ENCODE measurements at places on chromosomes 11 and 22.

DNA sequence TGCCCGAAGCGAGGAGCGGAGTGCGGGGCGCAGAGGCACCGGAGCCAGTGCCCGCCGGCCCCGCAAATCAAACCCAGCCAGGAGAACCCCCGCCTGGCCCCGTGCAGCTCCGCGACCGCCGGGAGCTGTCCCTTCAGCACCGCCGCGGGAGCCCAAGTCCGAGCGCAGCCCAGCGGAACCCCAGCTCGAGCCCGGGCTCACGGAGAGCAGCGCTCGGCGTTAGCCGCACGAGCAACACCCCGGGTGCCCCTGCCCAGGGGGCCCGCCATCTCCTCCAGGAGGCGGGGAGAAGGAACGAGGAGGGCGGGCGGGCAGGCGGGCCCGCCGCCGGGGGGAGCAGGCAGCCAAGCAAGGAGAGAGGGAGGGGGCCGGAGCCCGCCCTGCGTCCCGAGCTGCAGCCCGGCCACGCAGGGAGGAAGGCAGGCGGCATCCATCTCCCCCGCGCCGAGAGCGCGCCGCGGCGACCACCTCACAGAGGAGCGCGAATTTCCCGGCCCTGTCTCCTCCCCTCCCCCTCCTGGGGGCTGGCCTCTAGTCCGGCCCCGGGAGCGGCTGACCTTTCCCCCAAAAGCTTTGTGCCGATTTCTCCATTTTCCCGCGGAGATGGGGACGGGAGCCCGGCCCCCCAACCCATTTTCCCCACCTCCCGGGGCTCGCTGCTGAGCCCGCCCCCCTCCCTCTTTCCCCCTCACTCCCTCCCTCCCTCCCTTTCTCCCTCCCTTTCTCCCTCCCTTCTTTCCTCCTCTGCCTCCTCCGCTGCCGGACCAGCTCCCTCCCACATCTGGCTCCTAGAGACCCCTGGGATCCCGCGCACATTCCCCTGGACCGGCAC is 621 bp downstream of the KCNC1 start:
- peak; percentile 95 for DNase-seq

DNA sequence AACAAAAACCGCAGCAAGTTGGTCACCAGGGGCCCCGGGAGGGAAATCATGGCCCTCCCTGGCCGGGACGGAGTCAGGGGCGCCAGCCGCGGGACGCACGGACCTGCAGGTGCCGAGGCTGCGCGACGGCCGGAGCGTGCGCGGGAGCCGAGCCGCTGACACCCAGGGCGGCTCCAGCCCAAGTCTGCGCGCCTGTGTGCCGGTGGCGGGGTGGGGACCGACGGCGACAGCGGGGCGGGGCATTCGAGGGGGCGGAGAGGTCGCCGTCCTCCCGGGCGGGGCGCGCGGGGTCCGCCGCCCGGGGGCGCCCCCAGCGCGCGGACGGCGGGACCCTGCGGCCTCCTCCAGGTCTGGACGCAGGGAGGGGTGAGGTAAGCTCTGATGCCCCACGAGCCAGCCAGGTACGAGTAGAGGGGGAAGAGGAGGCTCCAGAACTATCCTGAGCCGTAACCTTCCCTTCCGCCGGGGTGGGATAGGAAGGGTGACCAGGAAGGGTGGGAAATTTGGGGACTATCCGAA is at the start of gene ESAM:
TSS of gene ESAM (minus strand) at position 186 of the 519 bp plus-strand sequence. CDS start at position 50, 136 bp downstream.
- peak; percentile 88 for DNase-seq

- no peak for DNase-seq
Observed at GRCh38 chr11:13908535-13908934, 54.0 kb upstream of the SPON1 start.

DNA sequence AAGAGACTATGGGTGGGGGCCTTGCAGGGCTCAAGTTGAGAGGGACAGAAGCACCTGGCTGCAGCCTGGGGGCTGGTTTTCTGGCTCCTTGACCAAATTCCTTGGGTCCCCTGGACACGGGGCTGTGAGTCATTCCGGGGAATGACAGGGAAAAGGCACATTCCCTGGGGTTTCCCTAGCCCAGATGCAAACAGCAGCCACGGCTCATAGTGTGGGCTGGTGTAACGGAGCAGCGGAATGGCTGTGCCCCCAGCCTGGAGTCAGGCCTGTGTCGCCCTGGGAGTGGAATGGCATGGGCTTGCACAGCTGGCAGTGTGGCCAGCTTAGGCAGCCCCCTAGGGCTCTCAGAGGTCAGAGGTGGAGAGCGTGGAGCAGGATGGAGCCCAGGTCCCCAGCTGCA is 77.6 kb upstream of the KCNQ1OT1 start:
- peak; percentile 93 for DNase-seq

DNA sequence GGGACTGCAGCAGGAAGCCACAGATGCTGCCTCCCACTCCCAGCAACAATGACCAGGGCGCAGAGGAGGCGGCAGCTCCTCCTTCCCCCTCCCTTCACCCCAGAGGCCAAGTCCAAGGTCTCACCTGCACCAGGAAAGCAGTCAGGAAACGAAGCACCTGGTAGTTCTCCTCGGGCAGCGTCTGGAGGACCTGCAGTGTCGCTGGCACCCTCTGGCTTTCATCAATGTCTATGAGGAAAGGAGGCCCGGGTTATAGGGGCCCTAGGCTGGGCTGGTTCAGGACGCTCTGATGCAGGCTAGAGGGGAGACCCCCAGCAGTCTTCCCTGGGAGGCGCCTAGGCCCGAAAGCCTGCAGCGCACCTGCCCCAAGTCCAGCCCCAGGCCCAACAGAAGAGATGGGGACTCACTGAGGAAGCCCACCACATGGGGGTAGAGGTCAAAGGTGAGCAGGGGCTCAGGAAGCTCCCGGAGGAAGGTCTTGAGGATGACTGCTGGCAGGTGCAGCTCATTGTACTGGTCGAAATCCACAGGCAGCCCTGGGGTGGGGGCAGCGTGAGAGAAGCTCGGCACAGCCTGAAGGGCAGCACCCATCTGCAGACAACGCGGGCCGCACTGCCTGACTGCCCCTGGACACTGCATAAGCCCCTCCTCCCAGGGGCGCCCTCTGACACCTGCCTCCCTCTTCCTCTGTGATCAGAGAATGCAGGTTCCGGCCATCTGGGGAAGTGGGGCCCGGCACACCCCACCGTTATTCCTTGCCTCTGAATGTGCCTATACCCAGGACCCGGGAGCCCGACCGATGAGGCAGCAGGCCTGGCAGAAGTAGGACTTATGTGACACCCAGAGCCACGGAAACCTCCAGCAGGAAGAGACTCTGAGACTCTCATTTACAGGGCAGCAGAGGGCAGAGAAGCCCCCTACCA is 20.9 kb downstream of the ARHGAP1 start:
- DNase-seq = no peak

Measured in 8988T (cell line).